Stimulated activated naive B cell treated with anti-CD40 and anti-IgM and Interleukin-4, amounts not matched to agents 10 μg/mL and 1 μg/mL and 100 μg/mL, for 72 hours (primary cell): ENCODE measurements at places on chromosomes 12 and 14.

DNA sequence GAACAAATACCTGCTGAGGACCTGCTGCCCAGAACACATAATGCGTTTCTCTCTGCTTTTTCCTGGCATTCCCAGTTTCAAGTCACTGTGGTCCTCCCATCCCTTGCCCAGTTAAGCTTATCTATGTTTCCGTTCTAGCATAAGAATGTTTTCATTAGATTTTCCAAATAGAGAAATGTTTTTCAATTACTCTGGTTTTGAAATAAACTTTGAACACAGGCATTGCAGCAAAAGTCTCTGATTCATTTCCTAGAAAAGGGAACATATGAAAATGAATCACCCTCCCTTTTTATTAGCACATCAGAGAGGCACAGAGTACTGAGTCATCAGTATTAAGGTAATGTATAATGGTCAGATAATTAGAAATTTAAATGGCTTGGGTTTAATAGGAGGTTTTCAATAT, 201.1 kb upstream of the TMEM260 start:
- DNase-seq: no peak

- no peak for DNase-seq
These were observed 120.8 kb upstream of the CCDC196 start for GRCh38 chr14:66365388-66365787.

DNA sequence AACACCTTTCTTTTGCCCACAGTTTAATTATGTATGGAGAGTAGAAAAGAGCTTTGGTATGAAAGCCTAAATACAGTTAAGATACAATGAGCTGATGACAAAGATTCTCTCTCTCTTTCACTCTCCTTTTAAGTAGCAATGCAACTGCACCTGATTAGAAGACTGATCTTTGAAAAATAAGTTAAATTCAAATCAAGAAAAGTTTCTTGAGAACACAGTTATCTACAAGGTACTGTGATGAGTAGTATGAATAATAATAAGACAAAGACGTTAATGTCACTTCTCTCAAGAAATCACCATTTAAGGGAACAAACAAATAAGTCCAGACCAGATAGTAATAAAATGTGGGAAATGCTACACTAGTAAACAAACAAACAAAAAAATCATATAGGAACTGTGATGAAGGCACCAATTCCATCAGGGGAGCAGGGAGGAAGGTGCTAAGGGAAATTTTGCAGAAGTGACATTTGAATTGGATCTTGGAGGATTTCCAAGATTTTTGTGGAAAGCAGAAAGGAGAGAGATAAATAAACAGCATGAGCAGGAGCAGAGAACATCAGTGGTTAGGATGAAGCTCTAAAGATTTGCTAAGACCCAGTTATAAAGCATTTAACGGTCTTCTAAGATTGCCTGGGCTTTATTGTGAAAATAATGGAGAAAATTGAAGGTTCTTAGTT, 65.2 kb upstream of the STK38L start:
- DNase-seq: no peak

DNA sequence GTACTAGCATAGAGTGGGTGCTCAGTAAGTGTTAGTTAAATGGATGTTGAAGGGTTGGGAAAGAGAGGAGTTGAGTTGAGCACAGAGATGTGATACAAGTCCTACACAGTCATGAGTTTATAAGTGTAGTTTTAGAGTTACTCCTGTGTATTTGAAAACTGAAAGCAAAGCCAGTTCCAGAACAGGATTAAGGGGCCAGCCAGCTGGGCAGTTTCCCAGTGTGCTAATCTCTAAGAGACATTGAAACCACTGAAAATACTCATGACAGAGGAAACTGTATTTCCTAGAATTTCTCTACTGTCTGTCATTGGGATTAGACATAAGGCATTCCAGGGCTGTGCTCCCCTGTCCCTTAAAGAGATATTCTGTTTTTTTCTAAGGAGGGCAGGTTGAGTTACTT, 101.0 kb downstream of the DERA start:
- no peak for DNase-seq

DNA sequence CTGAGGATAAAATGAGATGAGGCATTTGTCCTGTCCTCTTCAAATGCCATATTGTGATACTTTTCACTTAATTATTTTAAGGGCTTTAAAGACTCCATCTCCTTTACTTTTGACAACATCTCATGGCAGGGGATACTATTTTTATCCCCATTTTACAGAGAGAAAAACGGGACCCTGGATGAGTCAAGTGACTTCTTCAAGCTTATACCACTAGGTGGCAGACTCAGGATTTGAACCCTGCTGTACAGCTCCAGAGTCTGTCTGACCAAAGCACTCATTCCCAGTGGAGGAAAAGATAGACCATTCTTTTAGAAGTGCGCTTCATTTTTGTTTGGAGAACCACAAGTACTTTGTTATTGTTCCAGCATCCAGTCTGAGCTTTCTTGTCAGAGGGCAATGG, 1.7 kb upstream of the SMOC1 start:
- no peak for DNase-seq

DNA sequence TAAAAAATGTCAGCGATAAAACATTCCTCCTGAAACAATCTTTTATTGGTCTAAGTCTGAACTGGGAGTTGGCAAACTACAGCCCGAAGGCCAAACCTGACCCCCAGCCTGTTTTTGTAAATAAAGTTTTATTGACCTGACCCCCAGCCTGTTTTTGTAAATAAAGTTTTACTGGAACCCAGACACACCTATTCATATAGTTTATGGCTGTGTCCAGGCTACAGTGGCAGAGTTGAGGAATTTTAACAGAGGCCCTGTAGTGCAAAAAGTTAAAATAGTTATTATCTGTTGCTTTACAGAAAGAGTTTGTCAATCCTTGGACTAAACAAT, 12.1 kb upstream of the SCARB1 start:
- DNase-seq: no peak
